ENCODE measurements at places on chromosomes 6 and 20. TPM values are rescaled to one million over a fixed set of nuclear protein-coding genes. Genes with fewer than 3 reads are reported as not detected.

DNA sequence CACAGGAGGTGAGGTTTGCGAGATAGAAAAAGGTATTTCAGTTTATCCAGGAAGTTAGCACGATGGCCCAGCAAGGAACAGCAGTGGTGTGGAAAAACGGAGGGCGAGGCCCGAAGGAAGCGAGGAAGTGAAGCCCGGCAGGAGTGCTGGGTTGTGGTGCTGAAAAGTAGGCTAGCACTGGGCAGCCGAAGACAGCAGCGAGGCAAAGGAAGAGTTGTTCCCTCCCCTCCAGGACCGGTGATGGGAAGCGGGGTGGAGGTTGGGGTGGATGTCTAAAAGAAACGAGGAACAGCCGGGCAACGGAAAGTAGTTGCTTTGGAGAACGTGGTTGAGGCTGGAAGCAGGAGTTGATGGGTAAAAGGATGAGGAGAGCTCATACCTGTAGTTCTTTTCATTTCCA is 1.4 kb downstream of the METTL24 start:
- DNase-seq = no peak

- DNase-seq = no peak
Observed at GRCh38 chr20:4071178-4071693, 55.9 kb upstream of the RNF24 start.

GRCh38 chr6:165118736-165119135 is 190.7 kb downstream of the C6orf118 start:
- no peak for DNase-seq

- no peak for DNase-seq
Observed at GRCh38 chr20:3233131-3233990, 5.6 kb downstream of the SLC4A11 start.

DNA sequence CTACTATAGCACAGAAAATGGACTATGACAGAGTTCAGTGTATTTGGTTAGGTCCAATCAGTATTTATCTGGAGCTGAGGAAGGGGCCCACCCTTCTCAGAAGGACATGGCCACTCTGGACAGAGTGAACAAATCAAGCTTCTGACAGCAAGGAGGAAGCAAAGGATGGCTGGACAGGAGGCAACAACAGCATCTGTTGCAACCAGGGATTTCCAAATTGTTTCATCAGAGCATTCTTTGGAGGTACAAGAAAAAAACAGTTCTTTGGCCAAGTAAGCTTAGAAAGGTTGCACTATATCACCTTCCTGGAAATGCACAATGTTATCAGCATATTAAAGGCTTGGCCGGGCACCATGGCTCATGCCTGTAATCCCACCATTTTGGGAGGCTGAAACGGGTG is 118.7 kb upstream of the SLC22A16 start:
- DNase-seq = no peak

The UFL1 gene
- total RNA-seq = 60.2 TPM

The EEF1A2 gene
- total RNA-seq = 11.2 TPM

The COL12A1 gene
- 470 TPM for total RNA-seq
